Fibroblast of the aortic adventitia (primary cell): ENCODE measurements at places on chromosomes 11 and 22.
A peak's percentile ranks its signal among the peaks of the same experiment; 100 is the strongest.

- DNase-seq = no peak
Observed at GRCh38 chr11:122707901-122708300, 52.4 kb downstream of the UBASH3B start.

GRCh38 chr22:47457509-47458300 lies 695.3 kb downstream of the TBC1D22A start:
- no peak for DNase-seq

DNA sequence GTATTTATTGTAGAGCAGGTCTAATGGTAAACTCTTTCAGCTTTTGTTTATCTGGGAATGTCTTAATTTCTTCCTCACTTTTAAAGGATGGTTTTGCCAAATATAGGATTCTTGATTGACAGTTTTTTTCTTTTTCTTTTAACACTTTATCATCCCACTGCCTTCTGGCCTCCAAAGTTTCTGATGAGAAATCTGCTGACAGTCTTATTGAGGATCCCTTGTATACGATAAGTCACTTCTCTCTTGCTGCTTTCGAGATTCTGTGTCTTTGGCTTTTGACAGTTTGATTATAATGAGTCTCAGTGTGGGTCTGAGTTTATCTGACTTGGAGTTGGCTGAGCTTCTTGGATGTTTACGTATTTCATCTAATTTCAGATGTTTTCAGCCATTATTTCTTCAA lies 6.7 kb upstream of the TSKU start:
- no peak for DNase-seq

GRCh38 chr11:81174646-81175330 lies 1558.9 kb downstream of the FAM181B start:
- no peak for DNase-seq

GRCh38 chr11:125082611-125083311 lies 19.7 kb downstream of the SLC37A2 start:
- peak; percentile 62 for DNase-seq

- no peak for DNase-seq
Observed at GRCh38 chr11:111918390-111919256, at the start of gene C11orf52. TSS of gene C11orf52 (plus strand) at chr11:111918913. CDS start at chr11:111918973, 60 bp downstream.

DNA sequence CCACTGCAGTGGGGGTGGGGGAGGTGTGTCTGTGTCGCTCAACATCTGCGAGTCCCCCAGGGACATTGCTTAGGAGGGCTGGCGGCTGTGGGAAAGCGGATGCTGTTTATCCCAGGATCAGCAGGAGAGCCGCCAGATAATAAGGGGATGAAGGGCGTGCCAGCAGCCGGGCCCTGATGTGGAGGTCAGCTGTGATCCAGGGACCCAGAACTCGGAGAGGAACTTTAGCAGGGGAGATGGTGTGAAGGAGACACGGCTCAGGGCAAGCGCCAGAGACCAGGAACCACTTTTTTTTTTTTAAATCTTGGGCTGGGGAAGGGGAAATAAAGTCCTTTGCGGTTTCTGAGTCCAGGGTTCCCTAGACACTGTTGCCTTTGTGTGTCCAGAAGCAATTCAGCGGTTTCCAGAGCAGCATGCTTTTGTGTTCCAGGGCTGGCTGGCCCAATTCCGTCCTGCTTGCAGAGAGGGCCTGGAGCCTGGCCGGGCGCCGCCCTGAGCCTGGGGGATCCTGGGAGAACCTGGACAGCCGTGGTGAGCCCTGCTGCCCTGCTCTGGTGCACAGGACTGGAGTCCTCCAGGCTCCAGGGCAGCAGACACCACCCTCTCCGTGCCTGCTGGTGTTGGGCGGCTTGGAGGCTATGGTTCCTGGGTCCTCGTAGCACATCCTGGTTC lies at the start of gene GRAMD4:
Gene GRAMD4 (plus strand): TSS at position 557 of the 672 bp plus-strand sequence. CDS start 6,414 bp downstream, outside the sequence.
- no peak for DNase-seq

- DNase-seq = no peak
Observed at GRCh38 chr11:15216678-15217077, 102.0 kb downstream of the INSC start.

DNA sequence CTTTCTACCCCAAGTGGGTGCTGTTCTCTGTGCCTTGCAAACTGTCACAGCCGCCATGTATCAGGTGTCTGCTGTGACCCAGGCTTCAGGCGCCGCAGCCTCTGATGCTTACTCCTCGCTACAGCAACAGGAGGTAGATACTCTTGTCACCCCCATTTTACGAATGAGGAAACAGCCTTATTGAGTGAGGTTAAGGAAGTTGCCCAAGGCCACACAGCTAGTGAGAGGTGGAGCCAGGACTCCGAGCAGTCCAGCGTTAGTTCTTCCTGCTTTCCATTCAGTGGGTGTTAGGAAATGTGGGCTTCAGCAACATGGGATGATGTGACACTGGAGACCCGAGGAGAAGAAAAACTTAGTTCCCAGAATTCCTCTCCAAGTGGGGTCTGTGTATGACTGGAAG lies 14.3 kb downstream of the RNF215 start:
- no peak for DNase-seq

DNA sequence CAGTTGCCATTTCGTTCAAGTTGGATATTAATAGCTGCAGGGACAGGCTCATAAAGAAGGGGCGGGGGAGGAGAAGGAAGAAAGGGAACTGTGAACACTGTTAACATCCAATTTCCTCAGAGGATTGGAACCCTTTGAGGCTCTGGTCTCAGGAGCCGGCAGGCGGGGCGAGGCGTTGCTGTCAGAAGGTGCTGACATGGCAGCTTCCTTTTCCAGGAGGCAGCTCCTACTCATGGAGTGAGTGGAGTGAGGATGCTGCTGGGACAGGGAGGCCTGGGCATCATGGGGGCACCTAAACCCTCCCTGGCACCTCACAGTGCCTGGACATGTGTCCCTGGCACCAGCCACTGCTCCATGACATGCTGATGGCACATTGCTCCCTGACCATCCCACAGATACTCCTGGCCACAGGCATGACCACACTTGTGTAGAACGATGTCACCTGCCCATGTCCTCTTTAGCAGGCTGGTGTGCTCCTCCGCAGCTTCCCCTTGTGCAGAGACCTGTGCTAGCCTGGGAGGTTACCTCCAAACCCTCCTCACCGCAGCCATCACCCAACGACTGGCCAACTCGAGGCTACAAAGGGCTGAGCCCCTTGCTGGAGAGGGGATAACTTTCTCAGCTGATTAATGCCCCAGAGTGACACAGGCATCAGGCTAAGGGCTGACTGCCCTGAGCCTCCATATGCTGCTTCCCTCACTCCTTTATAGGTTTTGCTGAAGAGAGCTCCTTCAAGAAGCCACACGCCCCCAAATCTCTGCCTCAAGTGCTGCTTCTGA lies 79.6 kb upstream of the NECTIN1 start:
- DNase-seq = no peak

- no peak for DNase-seq
Observed at GRCh38 chr11:73520353-73521061, 77.4 kb downstream of the FAM168A start.

DNA sequence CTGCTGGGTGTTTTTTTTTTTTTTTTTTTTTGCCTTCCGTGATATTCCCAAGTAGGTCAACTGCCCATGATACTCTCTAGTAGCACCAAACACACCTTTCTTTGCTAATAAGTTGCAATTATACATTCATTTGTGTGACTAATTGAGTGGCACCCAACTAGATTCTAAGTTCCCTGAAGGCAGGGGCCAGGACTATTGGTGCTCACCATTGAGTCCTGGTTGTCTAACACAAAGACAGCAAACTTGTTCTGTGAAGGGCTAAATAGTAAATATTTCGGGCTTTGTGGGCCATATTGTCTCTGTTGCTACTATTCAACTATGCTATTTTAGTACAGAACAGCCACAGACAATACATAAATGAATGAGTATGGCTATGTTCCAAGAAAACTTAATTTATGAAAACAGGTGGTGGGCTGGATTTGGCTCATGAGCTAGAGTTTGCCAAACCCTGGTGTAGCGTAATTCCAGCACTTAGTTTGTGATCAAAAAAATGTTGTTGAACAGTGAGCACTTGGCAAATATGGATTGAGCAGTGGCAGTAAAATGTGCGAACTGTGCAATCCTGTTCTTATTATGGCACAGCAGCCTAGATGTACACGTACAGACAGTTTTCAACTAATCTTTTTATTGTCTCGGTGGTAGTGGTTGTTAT lies 11.3 kb downstream of the ENDOD1 start:
- DNase-seq = no peak

GRCh38 chr11:88281317-88281712 lies 56.2 kb downstream of the CTSC start:
- DNase-seq = peak; percentile 50

DNA sequence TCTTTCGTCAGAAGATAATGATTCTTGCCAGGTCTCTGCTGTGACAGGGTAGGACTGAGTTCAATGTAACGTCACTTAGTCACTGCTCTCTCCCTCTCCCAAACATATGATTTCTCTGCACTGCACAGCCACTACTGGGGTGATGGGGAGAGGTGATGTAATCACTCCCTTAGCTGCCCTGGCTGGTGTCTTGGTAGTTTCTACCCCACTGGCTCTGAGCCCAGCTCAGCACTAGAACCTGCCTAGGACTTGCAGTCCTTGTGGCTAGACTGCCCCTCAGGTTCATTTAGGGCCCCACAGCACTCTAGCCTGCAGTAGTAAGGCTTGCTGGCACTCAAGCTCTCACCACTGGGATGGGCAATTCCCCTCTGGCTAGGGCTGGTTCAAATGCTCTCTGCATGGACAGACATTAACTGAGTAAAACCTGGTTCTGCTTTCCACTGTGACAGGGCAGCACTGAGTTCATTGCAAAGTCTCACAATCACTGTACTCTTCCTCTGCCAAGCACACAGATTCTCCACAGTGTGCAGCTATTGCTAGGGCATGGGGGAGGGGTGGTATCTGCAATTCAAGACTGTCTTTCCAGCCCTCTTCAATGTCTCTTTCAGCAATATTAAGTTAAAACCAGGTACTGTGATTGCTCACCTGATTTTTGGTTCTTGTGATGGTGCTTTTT lies 571.4 kb upstream of the FAT3 start:
- no peak for DNase-seq

GRCh38 chr22:19360300-19360792 lies 68.8 kb upstream of the CLTCL1 start:
- DNase-seq = no peak

DNA sequence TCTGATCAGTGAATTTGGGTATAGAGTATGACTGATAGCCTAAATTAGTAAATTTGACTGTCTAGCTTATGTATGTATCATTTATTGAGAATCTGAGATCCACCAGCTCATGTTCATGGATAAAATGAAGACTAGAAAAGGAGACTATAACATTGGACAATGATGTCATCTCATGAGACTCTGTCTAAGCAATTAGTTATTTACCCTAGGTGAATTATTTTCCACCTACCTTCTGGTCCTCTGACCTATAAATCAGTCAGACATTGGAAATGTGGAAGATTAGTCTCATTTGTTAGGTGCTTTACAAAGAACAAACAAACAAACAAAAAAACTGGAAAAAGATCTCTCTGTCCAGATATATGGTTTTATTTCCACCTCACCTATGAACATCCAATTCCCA lies 38.7 kb upstream of the CALCA start:
- DNase-seq = no peak

DNA sequence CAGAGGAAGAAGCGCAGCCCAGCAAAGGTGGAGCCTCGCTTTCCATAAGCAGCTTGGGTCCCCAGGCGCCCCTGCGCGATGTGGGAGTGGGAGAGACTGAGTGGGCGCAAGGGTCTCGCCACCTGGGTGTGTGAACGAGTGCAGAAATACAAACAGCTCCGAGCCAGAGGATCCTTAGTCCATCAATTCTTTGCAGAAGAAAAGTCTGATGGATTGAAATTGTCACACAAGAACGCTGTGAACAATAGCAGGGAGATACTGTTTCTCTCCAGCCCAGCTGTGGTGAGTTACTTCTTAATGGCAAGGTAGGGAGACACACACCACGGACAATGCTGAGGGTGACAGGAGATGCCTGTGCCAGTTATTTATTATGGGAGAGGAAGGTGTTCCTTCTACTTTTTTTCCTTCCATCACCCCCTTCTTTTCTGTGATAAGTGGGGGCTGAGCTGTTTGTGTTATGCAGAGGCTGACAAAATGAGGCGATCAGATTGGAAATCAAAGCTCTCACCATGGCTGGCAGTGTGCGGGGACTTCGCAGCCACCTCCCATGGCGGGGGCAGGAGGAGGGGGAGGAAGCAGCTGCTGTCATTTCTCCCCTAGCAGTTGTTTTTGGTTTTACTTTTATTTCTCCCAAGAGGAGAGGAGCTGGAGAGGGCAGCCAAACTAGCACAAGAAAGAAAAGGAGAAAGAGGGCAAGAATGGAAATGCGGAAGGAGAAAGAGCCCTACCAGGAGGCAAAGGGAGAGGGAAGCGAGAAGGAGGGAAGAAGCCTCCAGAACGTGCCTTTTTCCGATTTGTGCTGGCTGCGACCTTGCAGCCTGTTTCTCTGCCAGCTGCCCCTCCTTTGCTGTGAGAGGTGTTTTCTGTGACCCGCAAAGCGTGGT lies 755.8 kb downstream of the NTM start:
- DNase-seq = peak; percentile 51

DNA sequence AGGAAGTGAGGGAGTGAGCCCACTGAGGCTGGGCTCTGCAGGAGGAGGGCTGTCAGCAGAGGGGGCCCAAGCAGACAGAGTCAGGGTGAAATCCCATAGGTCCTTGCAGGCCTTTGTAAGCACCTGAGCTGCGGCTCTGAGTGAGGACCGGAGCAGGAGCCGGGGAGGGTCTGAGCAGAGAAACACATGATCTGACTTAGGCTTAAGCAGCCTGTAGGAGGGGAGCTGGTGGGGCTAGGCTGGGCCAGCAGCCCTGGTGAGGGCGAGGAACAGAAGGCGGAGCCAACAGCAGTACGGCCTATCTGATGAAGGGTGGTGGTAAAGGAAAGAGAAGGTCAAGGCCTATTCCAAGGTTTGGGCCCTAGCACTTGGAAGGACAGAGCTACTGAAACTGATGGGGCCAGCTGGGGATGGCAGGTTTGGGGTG lies 26.9 kb upstream of the CBX7 start:
- no peak for DNase-seq

- DNase-seq = no peak
Observed at GRCh38 chr11:94662065-94662779, 95.1 kb downstream of the PIWIL4 start.

DNA sequence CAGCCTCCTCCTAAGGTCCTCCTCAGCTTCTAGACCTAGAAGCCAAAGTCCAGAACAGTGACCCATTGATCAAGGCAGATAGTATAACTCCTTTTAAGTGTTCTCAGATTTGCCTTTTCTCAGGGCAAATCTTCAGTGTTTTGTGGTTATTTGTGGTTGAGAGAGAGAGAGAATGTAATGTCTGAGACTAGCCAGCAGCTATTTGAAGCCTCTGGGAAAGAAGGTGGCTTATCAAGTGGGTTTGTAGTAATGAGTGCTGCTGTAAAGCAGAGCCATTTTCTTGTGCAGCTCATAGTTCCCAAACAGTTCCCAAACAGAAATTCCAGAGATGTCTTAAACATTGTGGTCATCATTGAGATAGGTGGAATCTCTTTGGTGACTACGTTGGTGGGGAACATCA lies 89.5 kb downstream of the RNF169 start:
- DNase-seq = no peak
